ENCODE measurements at places on chromosomes 16 and 17.

DNA sequence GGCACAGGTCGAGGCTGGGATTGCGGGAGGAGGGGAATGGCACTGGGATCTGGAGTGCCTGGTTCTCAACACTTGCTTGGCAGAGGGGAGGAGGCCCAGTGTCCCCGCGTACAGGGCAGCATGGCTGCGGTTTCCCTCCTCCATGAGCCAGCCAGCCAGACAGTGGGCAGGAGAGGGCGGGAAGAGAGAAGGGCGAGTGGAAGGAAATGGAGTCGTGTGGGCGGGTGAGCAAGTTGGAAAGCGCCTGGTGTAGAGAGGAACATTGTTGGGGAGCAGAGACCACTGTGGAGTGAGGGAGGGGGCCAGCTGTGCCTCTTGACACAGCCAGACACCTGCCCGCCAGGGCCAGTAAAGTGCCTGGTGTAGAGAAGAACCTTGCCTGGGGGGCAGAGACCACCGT lies 130.5 kb downstream of the OR1D5 start:
- no peak for DNase-seq

- DNase-seq, result no peak
Measured at GRCh38 chr16:67963662-67964321, 4.6 kb downstream of the SLC12A4 start.

GRCh38 chr17:14150619-14151018 lies 81.3 kb downstream of the COX10 start:
- DNase-seq, result no peak

DNA sequence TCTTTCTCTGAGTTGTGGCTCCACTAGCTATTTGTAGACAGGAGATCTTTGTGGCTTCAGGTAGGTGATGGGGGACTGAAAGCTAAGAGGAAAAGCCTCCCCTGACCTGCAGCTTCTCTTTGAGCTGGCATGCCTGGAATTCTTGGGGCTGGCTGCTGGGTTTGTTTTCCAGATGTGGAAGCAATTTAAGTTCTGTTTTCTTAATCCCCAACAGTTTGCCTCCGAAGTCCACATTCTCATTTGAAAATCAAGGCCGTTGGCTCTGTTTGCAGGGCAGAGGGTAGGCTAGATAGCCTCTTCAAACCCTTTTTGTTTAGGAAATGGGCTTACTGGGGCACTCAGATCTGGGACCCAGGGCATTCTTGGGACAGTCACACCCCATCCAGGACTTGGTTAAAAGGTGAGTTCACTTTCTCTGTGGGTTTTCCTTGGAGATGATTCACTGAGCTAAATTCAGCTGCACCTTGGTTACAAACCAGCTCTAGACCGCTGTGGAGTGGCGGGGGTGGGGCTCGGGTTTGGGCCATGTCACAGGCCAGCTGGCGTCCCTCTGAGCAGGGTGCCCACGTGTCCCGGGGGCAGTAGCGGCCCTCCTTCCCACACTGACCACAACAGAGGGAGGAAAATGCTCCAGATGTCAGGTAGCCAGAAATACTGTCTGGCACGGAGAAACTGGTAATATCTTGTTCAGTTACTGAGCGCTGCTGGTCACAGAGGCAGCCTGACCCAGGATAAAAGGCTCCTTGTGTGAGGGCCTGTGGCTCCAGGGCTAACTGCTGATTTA lies 108.5 kb downstream of the RAB11FIP4 start:
- peak; percentile 81 for DNase-seq

GRCh38 chr17:47934856-47935255 lies 6.5 kb upstream of the PNPO start:
- no peak for DNase-seq

GRCh38 chr17:65531256-65532100 lies 30.0 kb downstream of the AXIN2 start:
- no peak for DNase-seq

DNA sequence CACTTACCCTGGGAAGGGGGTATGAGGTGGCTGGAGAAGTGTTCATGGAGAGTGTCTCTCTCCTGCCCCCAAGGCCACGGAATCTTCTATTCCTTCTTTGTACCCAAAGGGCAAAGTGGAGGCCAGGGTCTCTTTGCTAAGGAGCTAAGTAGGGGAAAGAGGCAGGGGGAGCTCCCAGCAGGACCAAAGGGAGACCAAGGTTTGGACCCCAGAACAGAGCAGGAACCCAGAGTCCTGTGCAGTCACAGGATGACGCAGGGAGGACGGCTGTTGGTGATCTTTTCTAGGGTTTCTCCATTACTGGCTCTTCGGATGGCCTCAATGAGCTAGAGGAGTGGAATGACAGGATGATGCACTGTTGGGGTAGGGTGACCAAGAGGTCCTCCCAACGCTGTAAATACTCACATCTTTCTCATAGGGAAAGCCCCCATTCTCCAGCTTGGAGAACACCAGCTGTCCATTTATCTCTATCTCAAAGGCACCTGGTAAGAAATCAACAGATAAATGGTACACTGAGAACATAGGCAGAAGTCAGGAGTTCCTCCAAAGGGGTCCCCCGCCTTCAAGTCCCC lies 966 bp downstream of the MIEN1 start:
- no peak for DNase-seq

DNA sequence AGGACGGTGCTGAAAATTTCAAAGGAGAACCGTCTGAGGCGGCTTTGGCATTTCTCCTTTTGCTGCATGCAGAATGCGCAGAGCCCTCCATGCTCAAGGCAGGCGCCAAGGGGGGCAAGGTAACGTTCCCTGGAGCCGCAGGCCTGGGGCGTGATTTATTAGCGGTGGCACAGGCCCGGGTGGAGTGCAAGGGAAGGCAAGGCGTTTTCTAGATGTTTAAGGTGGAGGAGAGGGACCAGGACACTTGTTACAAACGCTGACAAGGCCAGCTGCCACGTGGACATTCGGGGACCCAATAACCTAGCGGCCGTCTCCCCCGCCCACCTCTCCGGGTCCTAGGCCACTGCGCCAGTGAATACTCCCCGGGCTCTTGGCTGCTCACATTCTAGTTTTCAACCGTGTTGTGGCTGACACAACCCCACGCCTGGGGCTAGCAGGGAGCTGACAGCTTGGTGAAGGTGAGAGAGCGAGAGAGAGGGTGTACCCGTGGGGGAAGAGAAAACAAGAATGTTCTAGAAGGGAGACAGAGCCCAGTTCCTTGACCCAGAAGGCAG lies 250.1 kb downstream of the C16orf95 start:
- no peak for DNase-seq

- DNase-seq, result peak; percentile 91
Measured at GRCh38 chr17:43907998-43908721, 824 bp upstream of the MPP2 start.

All from Ammon's horn (tissue), 1 donor.